ENCODE measurements at places on chromosomes 3 and 15.

- no peak for DNase-seq
Measured at GRCh38 chr3:135800071-135800549, 165.4 kb upstream of the PPP2R3A start.

- peak; percentile 12 for DNase-seq
Measured at GRCh38 chr3:28972921-28973320, 307.9 kb upstream of the RBMS3 start.

DNA sequence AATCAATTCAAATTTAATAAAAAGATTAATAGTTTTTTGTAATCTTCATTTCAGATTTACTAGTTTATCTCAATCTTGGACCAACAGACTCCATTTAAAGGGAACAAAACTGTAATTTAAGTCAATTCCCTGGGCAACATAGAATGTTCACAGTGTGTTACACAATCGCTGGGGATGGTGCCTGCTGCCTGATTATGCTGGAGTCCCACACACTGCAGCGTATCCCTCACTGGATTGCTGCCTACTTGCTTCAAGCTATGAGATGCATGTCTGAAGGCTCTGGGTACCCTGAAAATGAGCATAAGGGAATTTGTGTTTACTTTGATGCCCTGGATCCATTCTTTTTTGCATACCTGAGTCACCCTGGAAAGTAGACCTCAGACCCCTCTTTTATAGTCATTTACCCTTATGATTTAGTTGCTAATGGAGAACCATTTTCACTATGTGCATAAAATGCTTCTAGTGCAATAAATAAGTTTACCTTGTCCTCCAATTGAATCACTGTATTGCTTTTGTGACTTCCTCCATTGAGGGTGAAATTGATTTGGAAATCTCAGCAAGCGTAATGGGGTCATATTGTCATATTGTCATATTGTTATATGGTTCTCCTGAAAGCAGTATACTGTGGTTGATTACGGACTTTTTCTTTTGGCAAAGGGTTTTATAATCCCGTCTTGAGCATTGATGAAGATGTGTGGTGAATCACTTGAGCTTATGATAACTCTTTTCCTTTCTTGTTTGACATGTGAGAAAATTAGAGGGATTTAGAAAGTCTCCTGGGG, 35.9 kb downstream of the ITPR1 start:
- no peak for DNase-seq

DNA sequence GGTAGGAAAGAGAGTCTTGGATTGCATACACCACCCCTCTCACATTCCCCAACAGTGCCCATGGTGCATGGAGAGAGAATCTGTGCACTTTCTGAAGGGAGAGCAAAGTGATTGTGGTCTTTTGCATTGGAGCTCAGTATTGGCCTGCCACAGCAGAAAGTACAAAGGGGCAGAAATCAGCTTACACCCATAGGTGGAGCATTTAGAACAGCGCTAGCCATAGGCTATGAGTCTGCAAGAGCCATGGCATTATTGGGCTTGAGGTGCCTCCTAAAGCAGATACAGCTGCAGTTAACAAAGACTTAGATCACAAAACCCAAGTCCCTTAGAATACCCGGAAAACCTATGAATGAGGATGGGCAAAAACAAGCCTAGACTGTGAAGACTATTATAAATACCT, 21.8 kb downstream of the SI start:
- DNase-seq: no peak

- no peak for DNase-seq
Measured at GRCh38 chr3:149080011-149080698, 6.2 kb downstream of the HLTF start.

DNA sequence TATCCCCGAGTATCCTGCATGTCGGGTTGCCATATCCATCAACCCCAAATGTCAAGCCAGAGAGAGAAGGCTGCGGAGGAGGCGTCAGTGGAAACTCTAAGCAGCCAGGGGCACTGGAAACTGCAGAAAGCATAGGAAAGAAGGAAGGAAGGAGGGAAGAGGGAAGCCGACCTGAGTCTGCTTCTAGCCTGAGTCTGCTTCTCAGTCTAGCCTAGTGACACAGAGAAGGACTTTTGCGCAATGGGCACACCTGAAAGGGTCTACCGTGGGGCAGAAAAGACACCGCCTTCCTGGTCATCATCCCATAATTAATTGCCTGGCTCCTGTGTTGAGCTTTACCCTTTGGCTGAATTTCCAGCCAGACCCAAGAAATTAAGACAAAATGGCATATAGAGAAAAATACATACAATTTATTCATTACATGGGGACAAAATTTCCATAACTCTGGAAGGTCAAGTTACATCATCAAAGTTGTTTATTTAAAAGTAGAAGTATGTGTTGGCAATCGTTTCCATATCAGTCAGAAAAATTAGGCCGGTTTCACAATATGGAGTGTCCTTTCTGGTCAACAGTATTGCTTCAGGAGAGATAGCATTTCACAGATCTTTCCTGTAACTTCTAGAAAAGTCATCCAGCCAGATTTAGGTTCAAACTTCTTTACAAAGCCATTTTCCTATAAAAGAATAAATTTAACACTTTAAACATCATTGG, 10.3 kb downstream of the BCL2A1 start:
- no peak for DNase-seq

- DNase-seq: no peak
Measured at GRCh38 chr3:140706360-140706759, 28.5 kb downstream of the TRIM42 start.

DNA sequence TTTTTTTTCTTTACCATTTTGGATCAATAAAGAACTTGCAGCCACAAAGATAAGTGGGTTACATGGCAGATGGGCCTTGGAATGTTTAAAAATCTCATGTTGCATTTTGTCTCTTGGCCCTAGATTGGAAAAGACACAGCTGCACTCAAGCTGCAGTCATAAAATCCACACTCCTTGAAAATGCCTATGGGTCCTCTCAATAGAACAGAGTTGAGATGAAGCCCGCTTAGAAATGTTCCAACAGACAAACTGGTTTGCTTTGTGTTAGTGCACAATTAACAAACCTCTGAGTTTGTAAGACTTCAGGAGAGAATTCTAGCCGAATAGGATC, 401.2 kb upstream of the CDIN1 start:
- DNase-seq: no peak

DNA sequence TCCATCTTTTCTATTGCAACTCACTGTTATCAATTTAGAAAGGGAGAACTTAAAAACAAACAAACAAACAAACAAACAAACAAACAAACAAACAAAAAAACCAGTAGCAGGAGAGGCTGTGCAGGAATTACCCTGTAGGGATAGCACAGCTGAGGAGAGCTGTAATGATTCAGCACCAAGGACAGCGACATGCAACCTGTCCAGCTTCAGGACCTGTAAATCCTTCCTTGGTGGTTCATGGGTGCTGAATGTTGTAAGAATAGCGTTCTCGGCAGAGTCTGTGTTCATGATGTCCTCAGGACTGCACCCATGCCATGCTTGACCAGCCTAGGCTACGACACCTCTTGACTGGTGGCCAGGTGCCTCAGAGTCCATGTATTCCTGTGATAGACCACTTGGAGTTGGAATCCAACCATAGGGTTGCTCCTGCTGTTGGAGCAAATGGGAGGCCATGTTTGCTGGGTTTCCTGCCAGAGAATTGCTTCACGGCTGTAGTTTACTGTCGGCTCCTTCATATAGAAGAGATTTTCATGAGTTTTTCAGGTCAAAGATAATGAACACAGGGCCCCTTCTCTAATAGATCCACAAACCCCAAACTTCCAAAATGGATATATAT, 65.9 kb downstream of the CACNA2D3 start:
- DNase-seq: peak; percentile 28

- DNase-seq: no peak
Measured at GRCh38 chr3:147412917-147413685, 3.9 kb downstream of the ZIC1 start.

- DNase-seq: no peak
Measured at GRCh38 chr3:174046311-174046710, 648.8 kb downstream of the NLGN1 start.

DNA sequence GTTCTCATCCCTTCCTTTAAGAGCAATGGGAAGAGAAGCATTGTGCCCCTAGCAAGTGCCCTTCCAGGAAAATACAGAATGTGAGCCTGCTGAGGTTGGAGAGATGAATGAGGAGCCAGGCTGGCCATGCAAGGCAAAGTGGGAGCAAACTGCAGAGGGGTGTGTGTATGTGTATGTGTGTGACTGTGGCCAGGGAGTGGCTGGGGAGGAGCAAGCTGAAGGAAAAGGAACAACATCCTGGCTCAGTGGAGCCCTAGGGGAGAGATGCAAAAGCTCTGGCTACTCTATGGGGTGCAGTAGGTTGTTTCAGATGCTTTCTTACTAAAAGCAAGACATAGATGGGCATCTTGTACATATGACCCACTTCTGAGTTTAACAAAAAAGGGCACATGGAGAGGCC, 20.6 kb downstream of the FOXP1 start:
- no peak for DNase-seq

GRCh38 chr3:184171562-184171961, 3.1 kb upstream of the AP2M1 start:
- no peak for DNase-seq

GRCh38 chr3:126962756-126963155, 20.2 kb upstream of the PLXNA1 start:
- no peak for DNase-seq

DNA sequence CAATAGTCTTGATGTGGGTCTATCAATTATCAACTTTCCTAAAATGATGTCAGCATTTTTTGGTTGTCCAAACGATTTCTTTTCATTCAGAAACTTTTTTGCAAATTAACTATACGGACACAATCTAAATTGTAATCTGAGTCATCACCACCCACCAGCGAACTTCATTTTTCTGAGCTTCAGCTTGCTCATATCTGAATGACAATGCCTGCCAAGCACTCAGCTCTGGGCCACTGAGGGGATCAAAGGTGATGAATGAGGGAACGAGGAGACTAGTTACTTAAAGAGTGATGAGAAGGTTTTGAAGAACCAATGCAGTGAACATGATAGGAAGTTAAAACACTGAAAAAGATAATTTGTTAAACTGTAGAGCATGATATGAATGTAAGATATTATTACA, 14.9 kb upstream of the TBC1D23 start:
- DNase-seq: peak; percentile 52

- no peak for DNase-seq
Measured at GRCh38 chr15:58434334-58434875, 2.6 kb downstream of the LIPC start.

DNA sequence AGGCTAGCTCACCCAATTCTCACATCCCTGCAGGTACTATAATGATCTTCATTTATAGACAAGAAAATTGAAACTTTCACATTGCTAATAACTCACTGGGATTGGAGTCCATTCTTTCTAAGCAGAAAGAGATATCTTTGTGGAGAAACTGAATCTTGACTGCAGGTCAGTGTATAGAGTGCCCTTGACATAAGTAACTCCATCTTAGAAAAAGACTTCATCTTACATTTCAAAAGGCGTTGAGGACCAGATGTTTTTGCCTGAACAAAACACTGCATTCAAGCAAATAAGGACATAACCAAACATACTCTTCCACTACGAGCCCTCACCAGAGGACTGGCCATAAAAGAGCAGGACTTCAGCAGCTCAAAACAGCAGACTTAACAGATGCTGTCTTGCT, 6.8 kb upstream of the CCR3 start:
- DNase-seq: no peak

DNA sequence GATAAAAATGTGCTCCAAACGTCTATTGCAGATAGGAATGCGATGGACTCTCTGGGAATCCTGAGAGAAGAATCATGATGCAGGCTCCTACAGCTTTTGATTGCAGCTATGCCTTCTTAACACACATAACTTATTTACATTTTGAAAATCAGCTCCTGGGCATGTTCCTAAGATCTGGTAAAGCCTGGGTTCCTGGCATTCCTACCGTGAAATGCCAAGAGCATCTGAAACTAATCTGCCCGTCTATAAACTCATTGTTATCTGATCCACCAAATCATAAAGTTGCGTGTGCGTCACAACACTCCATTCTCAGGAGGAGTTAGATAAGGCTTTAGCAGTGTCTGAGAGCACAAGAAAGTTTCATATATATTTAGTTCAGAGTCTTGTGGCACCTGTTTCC, 79.0 kb upstream of the VGLL3 start:
- DNase-seq: no peak

DNA sequence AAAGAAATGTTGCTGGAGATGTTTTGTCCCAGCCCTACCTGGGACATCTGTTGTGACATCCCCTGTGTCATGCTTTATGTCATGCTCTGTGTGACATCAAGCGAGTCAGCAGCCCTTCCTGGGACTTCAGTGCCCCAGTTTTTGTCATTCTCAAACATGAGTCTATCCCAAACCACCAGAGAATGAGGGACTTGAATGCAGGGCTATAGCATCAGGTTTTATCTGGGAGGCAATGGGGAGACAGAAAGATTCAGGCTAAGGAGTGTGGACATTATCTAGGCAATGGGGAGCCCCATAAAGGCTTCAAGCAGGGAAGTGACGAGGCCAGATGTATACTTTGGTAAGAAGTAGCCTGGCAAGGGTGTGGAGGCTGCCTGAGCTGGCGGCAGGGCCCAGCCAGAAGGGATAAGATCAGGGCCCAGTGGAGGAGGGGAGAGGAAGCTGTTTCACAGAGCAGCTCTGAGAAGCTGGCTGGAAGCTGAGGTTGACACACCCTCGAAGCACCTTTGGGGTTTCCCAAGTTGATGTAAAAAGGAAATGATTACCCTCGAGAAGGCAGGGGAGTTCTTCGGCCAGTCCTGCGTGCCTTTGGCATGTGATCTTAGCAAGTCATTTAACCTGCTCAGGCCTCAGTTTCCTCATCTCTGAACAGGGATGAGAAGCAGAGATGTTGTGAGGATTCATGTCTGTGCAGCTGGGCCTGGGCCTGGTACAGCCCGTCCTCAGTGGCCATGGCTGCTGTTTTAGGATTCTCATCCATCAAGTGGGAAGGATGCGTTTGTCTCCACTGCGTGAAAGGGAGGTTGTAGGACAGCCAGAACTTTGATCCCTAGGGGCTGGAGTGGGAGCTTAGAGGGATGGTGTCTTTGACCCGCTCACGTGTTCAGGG, 34.3 kb downstream of the IRAK2 start:
- DNase-seq: peak; percentile 89

DNA sequence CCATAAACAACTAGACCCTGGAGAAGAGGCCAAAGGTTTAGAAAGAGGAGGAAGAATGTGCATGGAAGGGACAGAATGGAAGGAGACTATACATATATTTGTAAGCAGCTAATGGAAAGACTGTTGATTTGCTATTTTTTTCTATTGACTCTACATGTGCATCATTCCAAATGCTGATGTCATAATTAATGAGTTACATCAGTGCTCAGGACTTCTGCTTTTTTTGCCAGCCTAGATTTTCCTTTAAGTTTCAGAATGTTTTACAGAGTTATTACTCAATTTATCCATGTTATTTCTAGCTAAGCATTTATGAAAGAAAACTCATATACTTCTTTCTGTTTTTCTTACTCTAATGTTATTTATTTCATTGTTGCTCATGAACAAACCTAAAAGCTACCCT, 62.6 kb upstream of the VGLL3 start:
- DNase-seq: no peak

DNA sequence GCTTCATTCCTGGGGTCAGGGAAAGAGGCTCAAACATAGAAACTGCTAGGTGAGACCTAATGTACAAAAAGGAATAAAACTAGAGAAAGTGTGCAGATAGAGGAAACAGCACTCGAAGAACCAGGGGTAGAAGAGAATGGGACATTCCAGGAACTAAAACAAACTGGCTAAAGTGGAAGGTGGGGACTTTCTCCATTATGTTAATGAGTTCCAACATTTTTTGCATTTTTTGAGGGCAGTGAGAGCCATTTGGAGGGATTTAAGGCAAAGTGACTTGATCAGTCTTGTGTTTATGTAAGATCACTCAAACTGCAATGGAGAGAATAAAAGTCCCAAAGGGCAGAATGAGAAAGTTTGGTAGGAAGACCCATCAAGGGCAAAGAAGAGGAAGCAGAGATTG, 20.6 kb upstream of the SLC4A7 start:
- DNase-seq: no peak
